ENCODE measurements at places on chromosomes 2 and 18.

GRCh38 chr2:44599130-44599529, 237.4 kb downstream of the CAMKMT start:
- no peak for DNase-seq

- peak; percentile 81 for DNase-seq
Measured at GRCh38 chr18:47748847-47749599, 181.4 kb downstream of the SMAD2 start.

DNA sequence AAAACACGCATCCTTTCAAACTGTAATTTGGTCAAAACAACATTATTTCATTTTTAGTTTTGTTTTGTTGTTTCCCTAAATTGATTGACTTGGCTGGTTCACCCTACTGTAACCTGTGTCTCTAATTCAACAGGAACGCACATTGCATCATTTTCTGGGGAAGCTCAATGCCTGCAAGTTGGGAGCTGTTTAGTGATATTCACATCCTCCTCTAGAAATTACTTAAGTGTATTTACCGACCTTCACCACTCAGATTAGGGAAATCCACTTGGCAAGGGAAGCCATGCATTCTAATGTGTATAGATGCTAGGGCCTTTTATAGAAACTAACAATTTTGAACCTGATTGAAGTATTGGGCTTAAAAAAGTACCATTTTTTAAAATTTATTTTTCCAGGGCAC, 7.3 kb upstream of the TPO start:
- DNase-seq = no peak

DNA sequence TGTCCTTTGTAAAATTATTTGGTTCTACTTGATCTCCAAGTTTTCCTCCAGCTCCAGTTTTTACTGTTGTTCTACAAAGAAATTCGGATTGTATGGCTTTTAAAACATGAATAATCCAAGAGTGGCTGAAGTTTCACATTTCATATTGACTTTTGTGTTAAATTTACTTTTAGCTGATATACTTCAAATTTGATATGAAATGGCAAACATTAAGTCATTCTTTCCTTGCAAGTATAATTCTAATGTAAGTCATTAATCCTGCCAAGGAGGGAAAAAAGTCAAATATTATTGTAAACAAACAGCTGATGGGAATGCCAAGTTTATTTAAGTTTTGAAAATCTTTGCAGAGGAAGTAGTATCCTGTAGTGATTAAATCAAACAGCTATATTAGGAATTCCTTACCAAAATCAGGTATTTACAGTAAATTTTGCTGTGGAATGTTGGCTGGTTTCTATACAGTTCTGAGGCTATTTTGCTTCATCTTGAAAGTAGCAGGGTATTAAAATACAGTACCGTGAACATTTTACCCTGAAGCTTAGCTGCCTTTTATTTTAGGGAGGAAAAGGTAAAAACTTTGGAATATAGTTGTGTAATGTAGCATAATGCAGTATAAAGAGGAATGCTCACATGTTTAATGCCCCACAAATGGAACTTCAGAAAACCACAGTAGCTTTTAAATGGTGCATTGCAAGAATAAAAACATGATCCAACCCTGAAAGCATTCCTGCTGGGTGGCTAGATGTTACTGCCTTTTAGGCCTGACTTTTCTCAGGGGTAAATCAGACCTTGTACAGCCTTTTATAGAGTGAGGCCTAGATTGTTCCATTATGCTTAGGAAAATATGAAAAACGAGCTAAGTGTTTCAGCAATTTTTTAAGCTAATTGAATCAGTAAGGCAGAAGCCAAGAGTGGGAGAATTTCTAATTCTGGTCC, 62.7 kb upstream of the NT5C1B start:
- DNase-seq = no peak

DNA sequence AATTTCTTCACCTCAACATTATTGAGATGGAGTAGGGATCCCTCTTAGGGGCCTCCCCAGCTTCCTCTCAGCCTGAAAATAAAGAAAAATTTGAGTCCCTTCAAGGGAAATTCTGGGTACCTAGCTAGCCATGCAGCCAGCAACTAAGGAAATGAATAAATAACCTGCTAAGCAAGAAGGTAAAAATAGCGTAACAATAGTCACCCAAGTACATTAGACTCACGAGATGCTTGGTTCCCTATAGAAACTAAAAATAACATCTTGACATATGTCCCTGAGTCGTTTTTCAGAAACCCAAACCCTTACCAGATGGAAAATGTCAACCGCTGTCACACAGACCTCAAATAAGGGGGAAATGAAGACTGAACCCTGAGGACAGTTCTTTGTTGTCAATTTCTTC, 51.9 kb downstream of the CACNB4 start:
- DNase-seq = no peak

GRCh38 chr18:38045845-38046244, 480.2 kb upstream of the CELF4 start:
- no peak for DNase-seq

GRCh38 chr2:217662984-217663602, 339.7 kb downstream of the TNS1 start:
- no peak for DNase-seq

GRCh38 chr2:143720095-143720664, 591.0 kb downstream of the ARHGAP15 start:
- no peak for DNase-seq

GRCh38 chr2:173941567-173941966, 23.6 kb downstream of the SP3 start:
- no peak for DNase-seq

DNA sequence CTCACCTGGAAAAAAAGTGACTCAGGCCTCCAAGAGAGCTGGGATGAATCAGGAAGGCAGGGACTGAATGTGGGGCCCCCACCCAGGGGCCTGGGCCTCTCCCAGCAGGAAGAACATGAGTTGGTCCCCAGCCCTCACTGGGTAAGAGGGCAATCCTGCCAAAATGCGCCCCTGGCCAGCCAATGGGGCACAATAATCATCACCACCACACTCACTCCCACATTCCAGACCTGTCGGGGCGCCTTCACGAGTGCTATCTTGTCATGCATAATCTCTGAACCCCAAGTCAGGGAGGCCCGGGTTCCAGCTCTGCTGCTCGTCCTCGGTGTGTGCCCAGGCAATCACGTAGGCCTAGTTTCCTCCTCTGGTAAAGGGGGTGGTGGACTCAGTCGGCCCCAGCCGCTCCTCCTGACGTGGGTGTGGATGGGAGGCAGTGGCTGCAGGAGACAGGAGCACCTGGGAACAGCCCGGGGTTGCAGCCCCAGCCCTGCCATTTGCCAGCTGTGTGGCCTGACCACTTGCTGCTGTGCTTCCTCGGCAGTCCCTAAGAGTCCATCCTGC, 115.1 kb downstream of the CYP26B1 start:
- no peak for DNase-seq

GRCh38 chr2:13545320-13545719, 828.6 kb downstream of the TRIB2 start:
- DNase-seq = no peak

GRCh38 chr2:207038299-207038698, 99.0 kb downstream of the CPO start:
- no peak for DNase-seq

DNA sequence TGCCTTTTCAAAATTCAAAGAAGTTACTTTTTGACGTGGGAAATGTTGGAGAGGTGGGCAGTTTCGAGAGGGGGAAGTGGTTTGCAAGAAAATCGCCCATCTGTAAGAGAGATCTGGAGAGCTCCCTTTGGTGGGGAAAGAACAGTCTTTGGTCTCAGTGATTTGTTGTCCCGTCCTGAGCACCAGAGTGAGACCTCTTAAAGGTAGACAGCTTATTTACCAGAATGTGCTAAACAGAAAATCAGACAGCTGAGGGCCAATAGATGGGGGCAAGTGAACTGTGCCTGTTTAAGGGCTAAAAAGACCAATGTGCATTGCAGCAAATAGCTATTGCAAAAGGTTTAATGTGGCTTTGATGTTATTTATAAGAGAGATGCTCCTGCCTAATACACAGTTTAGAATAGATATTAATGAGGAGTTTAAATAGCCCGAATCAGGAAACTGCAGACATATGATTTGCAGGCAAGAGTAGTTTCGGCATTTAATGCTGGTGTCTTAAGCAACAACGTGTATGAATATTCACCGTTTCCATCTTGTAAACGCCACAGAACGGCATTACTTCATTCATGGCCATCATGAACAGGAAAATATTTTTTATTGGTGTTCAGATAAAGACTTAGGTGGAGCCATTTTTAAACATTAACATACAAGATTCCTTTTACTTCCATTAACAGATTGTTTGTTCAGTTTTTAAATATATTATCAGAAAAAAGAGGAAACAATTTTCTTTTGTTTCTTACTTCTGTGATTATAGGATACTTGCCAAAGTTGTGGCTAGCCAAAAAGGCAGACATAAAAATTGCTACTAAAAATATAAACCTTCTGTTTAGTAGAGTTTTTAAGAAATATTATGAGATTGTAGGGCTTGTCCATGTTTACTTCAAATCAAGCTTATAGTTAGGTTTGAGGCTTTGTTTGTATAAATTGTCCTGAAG, 29.6 kb downstream of the ARHGAP15 start:
- no peak for DNase-seq

DNA sequence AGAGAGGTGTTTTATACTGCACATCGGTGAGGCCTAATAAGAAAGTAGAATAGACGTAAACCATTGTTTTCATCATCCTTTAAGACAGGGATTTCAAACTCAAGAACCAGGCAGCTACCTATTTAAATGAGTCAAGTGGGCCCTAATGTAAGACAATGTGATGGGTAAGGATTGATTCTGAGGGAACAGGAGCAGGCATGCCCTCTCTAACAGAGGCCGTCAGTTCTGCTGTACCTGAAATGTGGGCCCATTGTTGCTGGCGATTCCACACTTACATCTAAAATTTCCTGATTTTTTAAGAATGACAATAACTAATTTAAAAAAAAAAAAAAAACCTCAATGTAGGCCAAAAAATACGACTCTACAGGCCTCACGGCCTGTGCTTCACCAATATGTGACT, 67.5 kb downstream of the ACSL3 start:
- DNase-seq = no peak

- no peak for DNase-seq
Measured at GRCh38 chr18:37541517-37541916, 24.1 kb downstream of the CELF4 start.

Data from CD4-positive, alpha-beta T cell treated with Interleukin-10 for 1 hour (primary cell).